Smooth muscle cell of the pulmonary artery (primary cell): ENCODE measurements at places on chromosomes 16 and 17. TPM values are rescaled to one million over a fixed set of nuclear protein-coding genes. Genes with fewer than 3 reads are reported as not detected.

The FBXO39 gene
- total RNA-seq: 0.07 and 0.26 TPM in 2 replicates

The SDK2 gene
- total RNA-seq: 0.10 and 0.13 TPM in 2 replicates

The CCL7 gene
- 0.85 and 3.7 TPM in 2 replicates for total RNA-seq

The SMIM36 gene
- total RNA-seq: not detected in 2 replicates

The MYCBPAP gene
- total RNA-seq: 1.6 and 1.7 TPM in 2 replicates

The QPRT gene
- total RNA-seq: 5.2 and 13.9 TPM in 2 replicates

The CRHR1 gene
- not detected in 2 replicates for total RNA-seq

The HOXB7 gene
- total RNA-seq: 1.6 and 1.8 TPM in 2 replicates

The SPHK1 gene
- 43.8 and 115 TPM in 2 replicates for total RNA-seq

The SHISA6 gene
- not detected in 2 replicates for total RNA-seq

The KRTAP4-6 gene
- not detected in 2 replicates for total RNA-seq

The CTDNEP1 gene
- 71.7 and 85.0 TPM in 2 replicates for total RNA-seq

The CMTM1 gene
- 2.1 and 2.2 TPM in 2 replicates for total RNA-seq

The RPS6KB1 gene
- 19.5 and 25.3 TPM in 2 replicates for total RNA-seq

The INCA1 gene
- 0.23 and 0.46 TPM in 2 replicates for total RNA-seq

The RASD1 gene
- total RNA-seq: 0.53 and 2.3 TPM in 2 replicates

The TBC1D26 gene
- 0.30 and 0.39 TPM in 2 replicates for total RNA-seq

The KRT12 gene
- total RNA-seq: not detected in 2 replicates

The FBXL16 gene
- total RNA-seq: 0.07 and 0.13 TPM in 2 replicates

The MRPL58 gene
- total RNA-seq: 13.4 and 15.6 TPM in 2 replicates

The C17orf67 gene
- 0.69 and 0.91 TPM in 2 replicates for total RNA-seq

The FZD2 gene
- total RNA-seq: 27.6 and 32.5 TPM in 2 replicates

The PLA2G10 gene
- not detected in 2 replicates for total RNA-seq

The PLK1 gene
- 3.7 and 9.8 TPM in 2 replicates for total RNA-seq

The CES5A gene
- total RNA-seq: not detected in 2 replicates

The KPNA2 gene
- total RNA-seq: 49.2 and 56.0 TPM in 2 replicates

The SKA2 gene
- total RNA-seq: 21.9 and 41.2 TPM in 2 replicates

The CSH1 gene
- total RNA-seq: not detected in 2 replicates

The DNAI2 gene
- total RNA-seq: not detected in 2 replicates

The ABCC11 gene
- total RNA-seq: 0.26 and 0.30 TPM in 2 replicates

The MKS1 gene
- 8.6 and 11.5 TPM in 2 replicates for total RNA-seq

The TP53TG3F gene
- total RNA-seq: not detected in 2 replicates

The RARA gene
- 19.7 and 20.8 TPM in 2 replicates for total RNA-seq

The CCL4 gene
- total RNA-seq: not detected in 2 replicates

The SLC38A8 gene
- total RNA-seq: not detected in 2 replicates

The SCNN1B gene
- not detected in 2 replicates for total RNA-seq

The SMIM22 gene
- not detected in 2 replicates for total RNA-seq

The TBC1D3C gene
- total RNA-seq: 0.39 TPM in 1 of 2 replicates, not detected in the other

The SLC47A2 gene
- 0.85 TPM in 1 of 2 replicates, not detected in the other for total RNA-seq

The UTS2R gene
- total RNA-seq: not detected in 2 replicates

The TBKBP1 gene
- 9.9 and 12.5 TPM in 2 replicates for total RNA-seq

The ABCC3 gene
- 18.2 and 29.7 TPM in 2 replicates for total RNA-seq

The GNAO1 gene
- 0.17 and 0.52 TPM in 2 replicates for total RNA-seq

The CXCL16 gene
- 4.0 and 4.5 TPM in 2 replicates for total RNA-seq

The CEP295NL gene
- 2.2 and 3.1 TPM in 2 replicates for total RNA-seq

The KRT27 gene
- total RNA-seq: not detected in 2 replicates

The ERCC4 gene
- 9.6 and 9.7 TPM in 2 replicates for total RNA-seq

The PABPN1L gene
- not detected in 2 replicates for total RNA-seq

The KRT15 gene
- 0.13 and 2.8 TPM in 2 replicates for total RNA-seq

The KRT24 gene
- not detected in 2 replicates for total RNA-seq

The RPL19 gene
- 1,077 and 1,207 TPM in 2 replicates for total RNA-seq

The TAC4 gene
- total RNA-seq: not detected in 2 replicates
